GM23248 (cell line): ENCODE measurements at places on chromosomes 16 and 17.

GRCh38 chr17:2361010-2361760 is 23.9 kb downstream of the SGSM2 start:
- no peak for DNase-seq

DNA sequence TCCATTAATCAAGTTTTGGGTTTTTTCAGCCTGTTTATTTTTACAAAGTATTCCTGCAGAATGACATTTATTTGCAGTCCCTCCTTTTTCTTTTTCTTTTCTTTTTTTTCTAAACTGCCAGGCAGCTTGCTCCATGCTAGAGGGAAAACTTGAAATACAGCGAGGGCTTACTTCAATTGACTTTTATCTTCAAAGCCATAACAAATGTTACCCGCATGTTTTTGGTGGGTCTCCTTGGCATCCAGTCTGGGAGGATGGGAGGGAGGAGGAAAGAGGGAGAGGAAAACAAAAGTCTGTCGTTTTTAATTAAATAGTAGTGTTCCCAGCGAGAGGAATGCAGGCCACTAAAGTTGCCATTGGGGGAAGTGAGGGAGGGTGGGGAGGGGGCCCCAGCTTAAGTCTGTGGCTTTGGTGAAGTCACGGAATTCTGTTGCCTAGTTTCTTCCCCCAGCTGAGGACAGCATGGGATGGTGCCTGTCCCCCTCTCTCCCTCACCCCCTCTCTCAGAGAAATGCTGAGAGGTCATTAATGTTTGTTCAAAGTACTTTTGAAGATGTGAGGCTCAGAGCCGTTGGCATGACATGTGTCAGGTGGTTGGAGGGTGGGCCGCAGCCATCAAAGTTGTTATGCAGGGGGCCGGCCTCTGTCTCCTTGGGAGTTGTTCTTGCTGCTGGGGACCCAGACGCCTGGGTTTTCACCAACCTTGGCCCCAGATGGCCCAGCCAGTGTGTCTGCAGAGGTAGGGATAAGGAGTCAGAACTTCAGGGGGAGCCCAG is 2.9 kb downstream of the NKD1 start:
- no peak for DNase-seq

- DNase-seq: no peak
Measured at GRCh38 chr17:82436601-82437324, 13.8 kb downstream of the CYBC1 start.

- peak; percentile 33 for DNase-seq
Measured at GRCh38 chr16:9847146-9847545, 335.1 kb downstream of the GRIN2A start.

- peak; percentile 13 for DNase-seq
Measured at GRCh38 chr17:55612691-55613141, 101.5 kb upstream of the SMIM36 start.

- DNase-seq: no peak
Measured at GRCh38 chr17:19771971-19772630, 24.0 kb upstream of the ALDH3A1 start.
